NCI-H2081 treated with DMSO at 0.1 percent for 48 hours (cell line): ENCODE measurements at places on chromosomes 3 and 15.

- no peak for DNase-seq
These were observed 28.7 kb upstream of the LHFPL4 start for GRCh38 chr3:9582332-9582731.

DNA sequence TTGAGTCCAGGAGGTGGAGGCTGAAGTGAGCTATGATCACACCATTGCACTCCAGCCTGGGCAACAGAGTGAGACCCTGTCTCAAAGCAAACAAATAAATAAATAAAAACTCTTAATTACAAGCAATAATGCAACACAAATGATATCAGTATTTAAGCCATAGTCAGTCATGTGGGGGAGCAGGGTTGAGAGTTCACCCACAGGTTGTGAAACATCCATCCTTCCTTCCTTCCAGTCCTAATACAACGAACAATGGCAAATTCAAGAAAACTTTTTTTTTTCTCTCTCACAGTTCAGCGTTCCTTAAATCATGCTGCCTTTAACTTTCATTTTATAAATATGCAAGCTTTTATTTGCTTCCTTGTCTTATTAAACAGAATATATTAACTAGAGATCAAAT is 24.1 kb downstream of the ZNF592 start:
- DNase-seq, result no peak

DNA sequence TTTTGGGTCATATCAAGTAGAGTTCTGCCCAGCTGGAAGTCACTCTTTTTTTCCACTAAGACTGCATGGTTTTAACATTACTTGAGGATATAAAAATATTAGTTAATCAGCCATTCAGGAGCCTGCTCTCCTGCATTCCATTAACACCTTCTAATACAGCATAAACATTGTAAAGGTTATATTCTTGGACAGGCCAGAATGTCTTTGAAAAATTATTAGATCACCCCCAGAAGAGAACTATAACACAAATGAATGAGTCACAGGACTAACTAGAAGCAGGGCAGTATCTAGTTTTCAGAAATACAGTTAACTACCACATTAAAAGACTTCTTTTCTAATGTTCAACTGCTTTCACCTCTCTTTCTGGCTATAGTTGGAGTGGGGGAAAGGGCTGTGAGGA is 80.9 kb downstream of the THBS1 start:
- DNase-seq, result no peak

GRCh38 chr3:10232137-10232536 is 16.1 kb upstream of the TATDN2 start:
- no peak for DNase-seq

DNA sequence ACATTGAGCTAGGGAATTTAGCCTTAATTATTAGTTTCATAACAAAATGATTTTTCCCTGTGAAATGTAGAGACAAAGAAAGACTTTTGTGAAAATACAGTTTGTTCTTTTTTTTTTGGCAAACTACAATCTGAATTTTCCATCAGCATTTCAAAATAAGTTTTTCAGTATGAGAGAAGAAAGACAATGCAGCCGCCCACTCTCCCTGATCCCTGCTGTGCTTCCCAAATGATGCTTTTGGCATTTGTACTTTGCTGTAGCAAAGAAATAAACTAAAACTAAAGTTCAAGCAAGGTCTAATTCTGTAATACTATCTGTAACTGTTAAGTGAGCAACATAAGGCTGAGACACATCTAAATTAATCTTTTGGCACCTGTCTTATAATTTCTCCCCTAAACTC is 782.2 kb downstream of the VGLL3 start:
- no peak for DNase-seq

GRCh38 chr3:32719335-32719734 is 34.3 kb downstream of the CNOT10 start:
- DNase-seq, result no peak

GRCh38 chr3:189726277-189726676 is 95.1 kb downstream of the TP63 start:
- DNase-seq, result no peak
